ENCODE measurements at places on chromosomes 3 and 15.

DNA sequence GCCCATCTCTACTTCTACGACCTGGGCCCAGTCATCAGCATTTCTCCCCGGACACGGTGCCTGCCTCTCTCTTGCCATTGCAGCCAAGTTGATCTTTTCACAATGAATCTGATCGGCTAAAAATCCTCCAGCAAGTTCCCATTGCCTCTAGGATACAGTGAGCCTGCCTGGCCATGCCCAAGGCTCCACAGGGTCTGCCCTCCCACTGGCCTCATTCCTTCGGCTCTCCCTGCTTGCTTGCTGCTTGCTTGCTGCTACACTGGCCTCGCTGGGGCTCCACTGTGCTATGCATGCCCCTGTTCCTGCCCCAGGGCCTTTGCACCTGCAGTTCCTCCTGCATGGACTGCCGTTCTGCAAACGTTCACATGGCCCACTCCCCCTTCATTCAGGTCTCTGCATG, 2.0 kb downstream of the ABTB1 start:
- no peak for DNase-seq

GRCh38 chr15:53059273-53060043, 269.3 kb upstream of the ONECUT1 start:
- no peak for DNase-seq

GRCh38 chr15:35690698-35691116, 144.7 kb upstream of the DPH6 start:
- no peak for DNase-seq

GRCh38 chr3:72595927-72596610, 252.2 kb downstream of the SHQ1 start:
- DNase-seq, result no peak

DNA sequence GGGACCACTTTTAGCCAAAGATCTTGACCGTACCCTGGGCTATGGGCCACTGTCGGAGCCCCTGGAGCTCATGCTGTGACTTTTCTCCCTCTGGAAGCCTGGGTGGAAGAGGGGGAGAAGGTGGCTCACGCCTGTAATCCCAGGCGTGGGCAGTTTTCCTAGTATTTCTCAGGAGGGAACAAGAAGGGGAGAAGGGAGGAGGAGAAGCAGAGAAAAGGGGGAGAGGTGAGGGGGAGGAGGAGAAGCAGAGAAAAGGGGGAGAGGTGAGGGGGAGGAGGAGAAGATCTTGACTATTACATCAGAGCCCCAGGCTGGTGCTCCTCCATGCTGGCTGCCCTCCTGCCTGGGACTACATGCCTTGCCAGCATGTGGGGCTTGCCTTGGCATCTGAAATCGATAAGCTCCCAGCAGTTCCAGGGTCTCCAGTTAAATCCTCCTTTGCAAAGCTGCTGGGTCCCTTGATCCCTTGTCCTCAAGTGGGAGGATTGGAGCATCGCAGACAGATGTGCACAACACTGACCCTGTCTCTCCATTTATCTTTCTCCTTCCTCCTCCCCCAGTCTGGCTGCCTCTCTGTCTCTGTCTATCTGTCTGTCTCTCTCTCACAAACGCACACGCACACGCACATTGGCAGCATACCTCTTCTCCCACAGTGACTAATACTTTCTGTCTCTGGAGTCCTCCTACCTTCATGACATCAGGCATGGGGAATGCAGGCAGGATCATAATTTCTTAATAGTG, 41.6 kb downstream of the MRAS start:
- DNase-seq, result no peak

DNA sequence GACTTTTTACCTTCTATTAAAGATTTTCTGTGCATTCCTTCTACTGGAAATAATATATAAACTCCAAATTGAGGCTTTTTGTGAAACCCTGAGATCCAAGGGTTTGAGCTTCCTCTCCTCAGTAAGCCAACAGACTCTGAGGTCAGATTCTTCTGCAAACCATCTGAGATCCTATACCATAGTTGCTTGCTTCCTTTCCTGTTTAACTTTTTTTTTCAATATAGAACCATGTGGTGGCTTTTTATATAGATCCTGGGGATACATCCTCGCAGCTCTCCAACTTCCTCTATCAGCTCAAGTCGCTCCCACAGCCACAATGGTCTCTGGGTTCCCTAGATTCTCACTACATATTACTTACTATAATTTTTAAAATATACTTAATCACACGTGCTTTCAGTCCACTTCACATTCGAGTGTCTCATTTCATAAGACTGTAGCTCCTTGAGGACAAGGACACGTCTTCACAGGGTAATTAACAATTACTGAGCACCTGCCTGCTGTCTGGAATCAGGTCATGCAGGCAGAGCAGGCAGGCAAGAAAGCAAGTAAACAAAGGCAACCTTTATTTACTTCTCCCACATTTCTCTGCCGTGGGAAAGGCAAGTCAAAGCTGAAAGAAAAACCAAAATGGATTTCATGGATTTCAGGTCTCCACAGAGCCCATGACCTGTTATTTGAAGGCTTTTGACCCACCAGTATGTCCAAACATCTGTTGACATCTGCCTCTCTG, 941.5 kb downstream of the FHIT start:
- DNase-seq, result no peak

GRCh38 chr3:119148493-119149180, 2.7 kb downstream of the TEX55 start:
- DNase-seq, result no peak

- no peak for DNase-seq
Observed at GRCh38 chr15:83065431-83065830, 1.6 kb downstream of the BTBD1 start.

DNA sequence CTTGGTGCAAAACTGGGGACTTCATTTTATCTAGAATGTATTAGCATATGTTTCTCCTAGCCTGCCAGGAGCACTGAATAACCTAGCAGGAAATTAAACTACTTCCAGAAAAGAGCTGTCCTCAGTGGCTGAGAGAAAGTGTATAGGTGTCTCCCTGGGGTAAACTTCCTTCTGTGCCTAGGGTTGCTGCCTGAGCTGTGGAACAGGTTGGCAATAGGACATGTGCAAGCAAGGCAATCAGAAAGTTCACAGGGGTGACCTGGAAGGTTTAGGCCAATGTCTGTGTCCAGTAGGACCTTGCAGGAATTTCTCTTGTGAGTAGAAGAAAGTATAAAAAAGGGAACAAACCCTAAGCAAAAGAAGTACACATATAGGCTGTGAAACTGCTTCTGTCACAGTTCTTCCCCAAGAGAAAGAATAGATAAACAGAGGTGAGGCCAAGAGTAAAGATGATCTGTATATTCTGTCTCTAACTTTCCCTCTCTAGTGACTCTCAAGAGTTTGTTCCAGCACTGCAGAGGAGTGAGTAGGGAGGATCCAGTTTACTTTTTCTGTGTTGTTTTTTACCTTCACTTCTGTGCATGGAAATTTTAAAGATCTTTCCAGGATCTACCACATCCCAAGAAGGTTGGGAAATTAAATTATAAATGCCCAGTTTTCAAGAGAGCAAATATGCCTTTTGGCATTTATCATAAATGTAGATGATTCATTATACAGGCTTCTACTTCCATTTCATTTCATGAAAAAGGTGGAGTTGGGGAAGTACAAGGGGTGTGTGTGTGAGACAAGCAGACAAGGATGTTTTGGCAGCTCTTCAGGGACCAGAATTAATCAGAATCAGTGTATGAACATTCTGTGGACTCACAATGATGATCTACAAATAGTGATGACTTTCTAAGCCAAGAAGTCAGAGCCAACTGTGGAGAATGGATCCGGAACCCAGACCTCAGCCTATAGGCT, 155.2 kb downstream of the RBPMS2 start:
- DNase-seq, result no peak

DNA sequence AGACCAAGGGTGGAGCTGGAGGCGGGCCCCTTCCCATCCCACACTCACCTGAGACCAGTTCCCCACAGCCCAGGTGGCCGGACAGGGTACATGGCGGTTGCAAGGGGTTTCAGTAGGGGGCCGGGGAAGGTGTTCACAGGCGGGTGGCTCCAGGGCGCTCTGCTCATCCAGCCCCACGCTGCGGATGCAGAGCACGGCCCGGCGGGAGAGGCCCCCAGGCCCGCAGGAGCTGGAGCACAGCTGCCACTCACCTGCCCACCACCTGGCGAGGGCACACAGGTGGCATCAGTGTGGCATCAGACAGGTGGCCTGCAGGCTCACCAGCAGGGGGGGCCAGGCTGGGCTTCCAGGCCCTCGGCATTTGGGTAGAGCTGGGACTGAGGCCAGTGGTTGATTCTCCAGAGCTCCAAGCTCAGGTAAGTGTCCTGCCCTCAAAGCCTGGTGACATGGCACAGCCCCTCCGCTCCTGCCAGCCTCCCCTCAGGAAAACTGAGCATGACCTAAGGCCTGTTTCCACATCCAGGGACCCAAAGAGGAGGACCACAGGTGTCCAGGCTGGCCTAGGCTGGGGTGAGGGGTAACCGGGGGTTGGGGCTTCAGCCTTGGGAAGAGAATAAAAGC, 43.8 kb downstream of the ADAMTS7 start:
- no peak for DNase-seq

- no peak for DNase-seq
Observed at GRCh38 chr3:129197321-129197720, 13.6 kb upstream of the CNBP start.

DNA sequence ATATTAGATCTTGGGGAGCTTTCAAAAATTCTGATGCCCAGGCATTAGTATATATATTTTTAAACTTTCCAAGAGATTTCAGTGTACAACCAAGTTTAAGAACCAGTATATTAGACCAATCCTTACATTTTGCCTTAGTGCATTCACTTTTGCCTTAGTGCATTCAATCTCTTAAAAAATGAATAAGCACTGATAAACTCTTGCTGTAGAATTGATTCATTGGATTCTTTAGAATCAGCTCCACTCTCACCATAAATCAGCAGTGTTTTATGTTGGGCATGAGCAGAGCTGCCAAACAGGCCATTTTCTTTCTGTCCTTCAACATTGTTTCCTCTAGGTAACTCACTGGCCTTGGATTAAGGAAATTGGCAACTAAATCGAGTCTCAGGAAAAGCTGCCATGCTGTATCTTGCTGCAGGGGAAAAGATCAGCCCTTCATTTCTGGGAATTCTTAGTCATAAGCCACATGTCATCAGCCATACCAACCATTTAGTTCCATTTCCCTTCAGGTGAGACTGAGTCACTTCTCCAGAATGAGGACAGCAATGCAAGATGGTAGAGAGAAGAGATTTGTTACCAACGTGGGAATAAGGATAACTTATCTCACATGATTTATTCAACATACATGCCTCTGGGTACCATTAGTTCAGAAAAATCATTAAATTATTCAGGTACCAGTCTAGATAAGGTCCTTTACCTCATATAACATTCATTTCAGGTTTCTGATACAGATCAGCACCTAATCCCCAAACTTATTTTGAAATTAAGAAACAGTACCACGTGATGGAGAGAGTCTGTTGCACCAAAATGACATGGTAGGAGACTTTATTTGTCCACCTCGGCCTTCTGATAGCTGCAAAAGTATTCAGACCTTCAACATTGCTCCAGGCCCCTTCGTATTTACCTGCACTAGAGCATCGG, 192.5 kb downstream of the P3H2 start:
- no peak for DNase-seq

DNA sequence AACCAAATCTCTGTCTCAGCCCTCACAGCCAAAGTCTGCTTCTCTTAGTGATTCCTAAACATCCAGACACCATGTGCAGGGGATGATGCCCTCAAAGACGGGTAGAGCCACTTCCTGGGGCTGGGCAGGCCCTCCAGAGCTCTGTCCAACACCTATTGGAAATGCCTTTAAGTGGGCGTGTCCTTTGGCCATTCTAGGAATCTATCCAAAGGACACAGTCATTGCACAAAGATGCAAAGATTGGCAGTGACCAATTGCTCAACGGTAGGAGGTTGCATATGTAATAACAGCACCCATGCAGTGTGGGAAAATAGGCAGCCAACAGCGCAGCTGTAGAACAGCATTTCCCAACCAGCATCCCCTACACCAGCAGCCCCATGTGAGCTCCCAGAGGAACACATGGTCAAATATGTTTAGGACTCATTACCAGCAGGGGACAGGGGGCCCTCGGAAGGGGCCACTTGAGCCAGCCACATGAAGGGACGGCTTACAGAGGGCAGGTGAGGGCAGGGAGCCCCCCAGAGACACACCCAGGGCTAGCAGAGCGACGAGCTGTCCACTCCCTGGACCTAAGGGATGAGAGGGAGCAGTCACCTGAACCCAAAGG, 142.8 kb upstream of the IQSEC1 start:
- DNase-seq, result no peak

DNA sequence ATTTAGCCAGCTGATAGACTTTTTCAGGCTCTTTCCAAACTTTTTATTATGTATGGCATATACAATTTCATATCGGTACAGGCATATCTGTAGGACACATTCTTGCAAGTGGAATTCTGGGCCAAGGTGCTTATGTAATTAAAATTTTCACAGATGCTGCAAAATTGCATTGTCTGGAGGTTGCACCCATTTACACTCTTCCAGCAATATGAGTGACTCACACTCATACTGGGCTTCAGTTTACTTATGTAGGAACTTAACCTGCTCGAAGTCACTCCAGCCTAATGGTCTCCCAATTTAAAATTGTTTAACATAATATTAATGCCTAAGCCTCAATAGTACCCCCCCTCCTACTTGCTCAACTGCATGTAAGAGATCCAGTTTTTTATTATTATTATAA, 11.2 kb upstream of the SEC62 start:
- no peak for DNase-seq

GRCh38 chr3:3836845-3837244, 37.6 kb downstream of the LRRN1 start:
- DNase-seq, result no peak

GRCh38 chr3:195209847-195210265, 61.1 kb downstream of the XXYLT1 start:
- DNase-seq, result peak; percentile 75

DNA sequence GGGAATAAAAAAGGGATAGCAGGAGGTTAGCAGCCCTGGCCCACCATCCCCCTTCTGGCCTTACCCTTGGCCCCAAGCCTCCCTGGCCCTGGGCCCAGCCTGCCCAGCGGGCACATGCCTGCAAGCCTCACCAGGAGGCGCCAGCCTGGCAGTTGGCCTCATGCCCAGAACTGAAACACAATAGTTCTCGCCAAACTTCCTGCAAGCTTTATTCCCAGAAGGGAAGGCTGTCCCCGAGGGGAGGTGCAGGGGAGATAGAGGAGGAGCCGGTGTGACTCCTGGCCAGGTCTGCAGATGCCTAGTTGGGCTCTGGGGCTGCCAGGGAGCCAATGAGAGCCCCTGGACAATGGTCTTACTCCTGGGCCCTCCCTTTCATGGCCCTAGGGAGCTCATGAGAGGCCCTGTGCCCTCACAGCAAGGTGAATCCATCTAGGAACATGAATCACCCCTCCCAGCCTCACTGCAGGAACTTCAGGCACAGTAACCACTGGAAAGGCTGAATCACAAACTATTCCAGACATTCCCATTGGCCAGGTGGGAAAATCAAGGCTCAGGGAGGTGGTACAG, 4.0 kb downstream of the CCDC33 start:
- no peak for DNase-seq

DNA sequence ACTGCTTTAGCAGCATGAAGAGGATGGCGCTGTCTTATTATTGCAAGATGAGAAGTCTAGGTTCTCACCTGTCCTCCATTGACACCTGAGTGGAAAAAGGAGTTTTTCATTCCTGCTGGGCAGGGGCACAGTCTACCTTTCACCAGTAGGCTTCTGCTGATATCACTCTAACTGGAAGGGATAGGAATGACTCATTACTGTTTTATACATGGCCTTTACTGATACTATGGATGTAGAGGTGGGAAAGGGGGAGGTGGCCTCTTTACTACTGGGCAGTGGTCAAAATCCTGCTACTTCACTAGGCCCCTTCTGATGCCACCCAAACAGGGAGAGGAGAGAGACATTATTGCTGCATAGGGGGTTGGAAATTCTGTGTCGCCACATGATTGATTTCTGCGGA, 97.8 kb downstream of the BBX start:
- DNase-seq, result no peak

GRCh38 chr3:44020143-44020542, 221.5 kb upstream of the TOPAZ1 start:
- no peak for DNase-seq

All from glutamatergic neuron (in vitro differentiated cells).